Peyer's patch (tissue), 4 donors: ENCODE measurements at places on chromosomes 2 and 18.

DNA sequence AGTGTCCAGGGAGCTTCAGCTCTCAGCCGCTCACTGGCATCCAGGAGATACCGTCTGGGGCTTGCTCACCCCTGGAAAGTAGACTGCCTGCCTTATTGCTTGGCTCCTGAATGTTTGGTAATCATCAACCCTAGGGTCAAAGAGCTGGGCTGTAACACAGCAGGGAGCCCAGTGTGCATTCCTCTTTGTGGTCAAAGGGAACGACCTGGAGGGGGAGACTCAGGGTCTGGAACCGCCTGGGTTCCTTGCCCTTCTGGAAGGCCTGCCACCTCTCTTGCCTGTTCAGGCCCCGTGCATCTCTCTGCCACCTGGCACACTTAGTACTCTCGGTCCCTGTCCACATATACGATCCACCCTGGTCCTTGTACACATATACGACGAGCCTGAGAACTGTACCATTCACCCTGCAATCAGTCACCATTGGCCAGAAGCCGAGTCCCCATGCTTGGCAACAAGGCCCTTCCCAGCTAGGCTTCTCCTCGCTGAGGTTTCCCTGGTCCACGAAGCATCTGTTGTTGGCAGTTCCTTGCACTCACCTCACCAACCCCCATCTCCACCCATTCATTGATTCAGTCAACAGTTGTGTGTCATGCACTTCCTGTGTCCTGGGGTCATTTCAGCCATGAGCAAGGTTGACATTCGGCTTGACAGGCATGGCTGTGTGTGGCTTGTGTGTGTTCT is at the start of gene NAT8:
TSS of gene NAT8 (minus strand) at position 85 of the 681 bp plus-strand sequence. CDS start 794 bp downstream, outside the sequence.
- DNase-seq = no peak

GRCh38 chr18:54444319-54444914 is 86.7 kb downstream of the C18orf54 start:
- DNase-seq = peak; percentile 67

DNA sequence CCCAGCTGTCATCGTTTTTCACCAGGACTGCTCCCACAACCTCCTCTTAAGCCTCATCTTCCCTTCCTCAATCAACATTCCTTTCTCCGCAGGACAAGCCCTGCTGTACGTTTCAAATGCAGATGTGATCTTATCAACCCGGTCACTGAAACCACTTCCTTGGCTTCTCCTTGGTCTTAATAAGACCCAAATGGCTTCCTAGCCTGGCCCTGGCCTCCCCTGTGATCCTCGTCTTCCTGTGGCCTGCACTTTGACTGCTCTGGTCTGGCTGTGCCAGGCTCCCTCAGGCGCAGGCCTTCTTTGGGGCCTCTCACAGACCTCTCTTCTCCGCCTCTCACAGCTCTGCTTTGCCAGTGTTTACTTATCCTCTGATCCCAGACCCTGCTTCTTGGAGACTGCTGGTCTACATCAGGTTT is 4.7 kb upstream of the ADNP2 start:
- no peak for DNase-seq

DNA sequence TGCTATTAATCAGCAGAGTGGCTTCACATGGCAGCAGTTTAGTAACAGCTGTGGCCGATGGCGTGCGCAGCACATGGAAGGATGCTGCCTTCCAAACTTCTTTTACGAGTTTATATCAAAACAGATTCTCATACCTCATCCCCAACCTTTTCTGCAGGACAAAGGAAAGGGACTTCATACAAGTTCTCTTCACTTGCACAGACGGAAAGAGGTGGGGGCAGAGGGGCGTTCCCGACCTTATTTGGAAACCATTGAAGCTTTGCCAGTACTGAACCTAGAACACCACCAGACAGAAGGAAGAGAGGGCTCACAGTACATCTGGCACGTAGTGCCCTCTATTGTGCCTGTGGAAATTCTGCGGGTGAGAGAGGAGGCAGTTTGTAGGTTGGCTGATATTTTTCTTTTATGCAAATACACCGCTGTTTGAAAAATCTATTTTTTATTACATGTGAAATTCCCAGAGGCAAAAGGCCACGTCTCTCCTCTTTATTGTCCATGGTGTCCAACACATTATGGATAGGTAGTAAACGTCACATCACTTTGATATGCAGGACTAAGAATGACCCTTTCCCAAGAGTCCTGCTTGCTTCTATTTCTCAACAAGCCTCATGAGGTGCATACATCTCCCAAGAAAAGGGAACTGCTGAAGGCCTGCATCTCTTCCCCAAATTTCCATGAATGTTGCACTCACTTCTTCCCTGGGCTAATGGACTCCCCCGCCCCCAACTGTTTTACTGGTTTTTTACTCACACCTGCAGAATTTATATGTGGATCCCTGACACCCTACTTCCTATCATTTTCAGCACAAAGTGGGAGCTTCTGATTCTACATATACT is 31.3 kb downstream of the COLEC12 start:
- no peak for DNase-seq
